ENCODE measurements at places on chromosomes 6 and 20. TPM values are rescaled to one million over a fixed set of nuclear protein-coding genes. Genes with fewer than 3 reads are reported as not detected.

The SLC52A3 gene
- total RNA-seq: not detected

The PPP1R3G gene
- 2.6 TPM for total RNA-seq

The MCM3 gene
- total RNA-seq: 55.0 TPM

The HLA-DQB1 gene
- not detected for total RNA-seq

The TCP11 gene
- total RNA-seq: not detected

DNA sequence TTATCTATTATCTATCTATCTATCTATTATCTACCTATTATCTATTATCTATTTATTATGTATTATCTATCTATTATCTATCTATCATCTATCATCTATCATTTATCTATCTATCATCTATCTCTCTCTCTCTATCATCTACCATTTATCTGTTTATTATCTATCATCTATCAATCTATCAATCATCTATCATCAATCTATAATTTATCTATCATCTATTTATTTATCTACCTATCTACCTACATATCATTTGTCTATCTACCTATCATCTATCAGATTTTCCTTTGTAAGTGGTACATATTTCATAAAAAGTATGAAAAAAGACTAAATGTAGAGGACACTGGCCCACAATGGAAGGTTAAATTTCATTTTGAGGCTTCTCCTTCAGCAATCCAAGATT, 212.1 kb upstream of the EXOC2 start:
- DNase-seq: no peak

- DNase-seq: no peak
These were observed 87.8 kb upstream of the EZR start for GRCh38 chr6:158906926-158907325.

DNA sequence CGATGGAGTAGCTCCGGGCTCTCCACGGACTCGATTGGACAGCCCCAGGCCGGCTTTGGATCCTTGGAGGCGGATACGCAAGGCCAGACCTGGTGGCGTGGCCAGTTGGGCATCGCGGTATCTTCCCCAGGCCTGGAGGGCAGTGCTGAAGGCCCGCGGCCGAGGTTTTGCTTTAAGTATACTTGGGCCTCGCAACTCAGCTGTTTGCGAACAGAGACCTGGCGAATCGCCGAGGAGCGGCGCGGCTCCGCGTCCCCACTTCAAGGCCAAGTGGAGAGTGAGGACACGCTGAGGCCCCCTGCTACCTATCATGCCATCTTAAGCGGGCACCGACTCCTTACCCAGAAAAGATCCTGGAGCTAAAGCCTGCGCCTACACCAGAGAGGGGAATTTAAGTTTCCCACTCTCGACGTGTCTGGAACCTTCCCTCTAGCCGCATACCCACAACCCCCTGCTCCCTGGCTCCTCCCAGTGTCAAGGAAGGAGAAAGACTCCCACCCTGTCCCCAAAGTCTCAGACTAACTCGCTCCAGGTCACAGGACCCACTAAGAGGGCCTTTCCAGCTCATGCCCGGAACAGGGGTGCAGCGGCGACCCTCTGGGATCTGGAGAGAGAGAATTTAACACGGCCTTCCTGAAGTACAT, 4.1 kb downstream of the LINC00237 start:
- DNase-seq: no peak

DNA sequence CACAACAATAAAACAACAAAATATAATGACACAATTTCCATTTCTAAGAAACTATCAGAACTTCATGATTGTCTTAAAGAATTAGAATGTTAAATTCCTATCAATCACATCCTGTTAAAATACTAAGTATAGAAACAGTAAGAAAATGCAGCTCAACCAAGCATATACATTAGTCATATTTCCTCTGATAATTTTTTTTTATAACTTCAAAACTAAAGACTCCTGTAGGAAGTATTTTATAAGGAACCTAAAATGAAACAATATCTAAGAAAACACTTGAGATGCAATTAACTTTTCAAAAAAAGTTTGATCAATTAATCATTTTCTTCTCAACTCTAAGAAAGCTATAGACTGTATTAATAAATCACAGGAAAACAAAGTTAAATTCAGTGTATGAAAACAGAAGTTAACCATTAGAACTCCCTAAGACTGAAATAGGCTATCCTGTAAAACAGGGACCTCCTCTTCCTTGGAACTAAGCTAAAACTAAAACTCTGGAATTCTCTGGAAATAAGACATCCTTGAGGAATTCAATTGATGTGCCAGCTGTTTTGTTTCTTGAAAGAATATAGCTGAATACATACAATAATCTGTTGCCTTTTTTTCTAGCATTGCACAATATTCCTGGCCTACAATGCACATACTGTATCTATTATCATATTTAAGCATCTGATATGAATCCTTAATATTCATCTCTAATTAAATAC, 19.8 kb downstream of the FKBP5 start:
- DNase-seq: no peak

- DNase-seq: no peak
These were observed 16.7 kb upstream of the PI3 start for GRCh38 chr20:45157962-45158361.

GRCh38 chr6:15088904-15089568, 156.8 kb upstream of the JARID2 start:
- DNase-seq: no peak

- DNase-seq: no peak
These were observed 79.4 kb downstream of the BMP6 start for GRCh38 chr6:7805078-7805849.

- no peak for DNase-seq
These were observed 195.3 kb upstream of the SULF2 start for GRCh38 chr20:47980336-47981177.
